ENCODE measurements at places on chromosomes 2 and 18. TPM values are rescaled to one million over a fixed set of nuclear protein-coding genes. Genes with fewer than 3 reads are reported as not detected.

DNA sequence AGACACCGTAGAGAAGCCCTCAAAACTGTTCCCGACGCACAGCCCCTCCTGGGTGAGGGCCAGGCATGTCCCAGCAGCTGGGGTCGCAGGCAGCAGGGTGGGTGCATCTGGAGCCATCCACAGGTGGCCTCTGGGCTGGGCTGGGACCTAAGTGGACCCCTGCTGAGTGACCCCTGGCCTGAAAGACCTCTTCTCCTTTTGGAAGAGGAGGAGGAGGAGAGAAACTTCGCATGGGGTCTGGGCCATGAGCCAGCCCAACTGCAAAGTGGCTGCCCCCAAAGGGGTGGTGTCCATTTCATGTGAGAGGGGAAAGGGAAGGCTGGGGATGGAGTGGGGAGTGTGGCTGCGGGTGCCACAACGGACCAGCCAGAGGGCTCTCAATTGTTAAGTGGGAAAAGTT, 25.1 kb downstream of the ANO7 start:
- H3K4me3 ChIP-seq, result no peak overlapping the region
- no peaks in the 10 kb centered on the region for H3K27me3 ChIP-seq
- H3K4me1 ChIP-seq, result peaks cover 2% of the 10 kb centered on the region
- DNase-seq, result no peak
- H3K36me3 ChIP-seq, result no peaks in the 10 kb centered on the region

DNA sequence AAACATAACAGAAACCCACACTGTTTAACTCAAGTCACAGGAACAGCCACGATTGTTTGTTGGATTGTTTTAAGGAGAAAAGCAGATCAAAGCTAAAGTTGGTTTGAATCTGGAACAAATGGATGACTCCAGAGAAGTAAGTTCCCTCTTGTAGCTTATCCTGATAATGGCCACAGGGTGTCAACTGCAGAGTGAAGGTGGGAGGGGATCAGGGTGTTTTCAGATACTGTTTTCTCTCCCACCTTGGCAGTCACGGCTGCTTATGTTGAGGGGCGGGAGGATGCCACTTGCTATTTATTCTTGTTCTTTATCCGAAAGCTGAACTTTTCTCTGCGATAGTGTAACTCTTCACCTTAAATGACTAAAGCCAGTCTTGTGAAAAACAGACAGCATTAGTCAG, 36.5 kb upstream of the INPP4A start:
- no peak overlapping the region for H3K27ac ChIP-seq
- no peaks in the 10 kb centered on the region for H3K36me3 ChIP-seq
- DNase-seq, result no peak
- H3K4me1 ChIP-seq, result peaks cover 6% of the 10 kb centered on the region

Gene ALK
- not detected for total RNA-seq

- no peaks in the 10 kb centered on the region for H3K27me3 ChIP-seq
- no peak for DNase-seq
- no peak overlapping the region for H3K27ac ChIP-seq
- H3K4me1 ChIP-seq, result no peaks in the 10 kb centered on the region
These were observed 518.0 kb downstream of the CNTNAP5 start for GRCh38 chr2:124542932-124543640.

GRCh38 chr18:80161781-80162417, 52.8 kb downstream of the ADNP2 start:
- no peaks in the 10 kb centered on the region for H3K4me1 ChIP-seq
- no peaks in the 10 kb centered on the region for H3K36me3 ChIP-seq
- no peak for DNase-seq
- H3K27ac ChIP-seq, result no peak overlapping the region

GRCh38 chr2:14633461-14634181, 1.1 kb downstream of the LRATD1 start:
- peaks cover 5% of the 10 kb centered on the region for H3K27me3 ChIP-seq
- no peaks in the 10 kb centered on the region for H3K36me3 ChIP-seq
- no peak overlapping the region for H3K27ac ChIP-seq
- no peak overlapping the region for H3K4me3 ChIP-seq
- no peaks in the 10 kb centered on the region for H3K4me1 ChIP-seq

Gene LYG2
- total RNA-seq, result not detected

Gene FANCL
- total RNA-seq, result 9.7 TPM

Gene MATN3
- total RNA-seq, result not detected

- H3K4me1 ChIP-seq, result no peaks in the 10 kb centered on the region
- H3K27me3 ChIP-seq, result no peaks in the 10 kb centered on the region
- H3K36me3 ChIP-seq, result no peaks in the 10 kb centered on the region
- no peak overlapping the region for H3K27ac ChIP-seq
- no peak overlapping the region for H3K4me3 ChIP-seq
These were observed 167.1 kb upstream of the KYNU start for GRCh38 chr2:142710336-142710735.

Gene SLC35F6
- total RNA-seq, result 20.1 TPM

DNA sequence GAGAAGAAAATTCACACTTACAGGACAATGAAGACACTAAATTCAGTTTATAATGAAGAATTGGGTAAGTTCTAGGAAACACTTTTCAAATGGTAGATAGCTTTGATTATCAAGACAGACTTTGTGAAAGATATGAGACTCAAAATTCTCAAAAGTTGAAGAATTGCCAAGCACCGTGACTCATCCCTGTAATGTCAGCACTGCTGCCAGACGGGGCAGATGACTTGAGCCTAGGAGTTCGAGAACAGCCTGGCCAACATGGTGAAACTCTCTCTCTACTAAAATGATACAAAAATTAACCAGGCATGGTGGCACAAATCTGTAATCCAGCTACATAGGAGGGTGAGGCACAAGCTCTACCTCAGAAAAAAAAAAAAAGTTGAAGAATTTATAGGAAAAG, 1820.1 kb upstream of the LRRTM1 start:
- DNase-seq, result no peak
- no peak overlapping the region for H3K27ac ChIP-seq
- no peak overlapping the region for H3K4me3 ChIP-seq
- H3K27me3 ChIP-seq, result no peaks in the 10 kb centered on the region
- no peaks in the 10 kb centered on the region for H3K36me3 ChIP-seq
